ENCODE measurements at places on chromosomes 2 and 18.

DNA sequence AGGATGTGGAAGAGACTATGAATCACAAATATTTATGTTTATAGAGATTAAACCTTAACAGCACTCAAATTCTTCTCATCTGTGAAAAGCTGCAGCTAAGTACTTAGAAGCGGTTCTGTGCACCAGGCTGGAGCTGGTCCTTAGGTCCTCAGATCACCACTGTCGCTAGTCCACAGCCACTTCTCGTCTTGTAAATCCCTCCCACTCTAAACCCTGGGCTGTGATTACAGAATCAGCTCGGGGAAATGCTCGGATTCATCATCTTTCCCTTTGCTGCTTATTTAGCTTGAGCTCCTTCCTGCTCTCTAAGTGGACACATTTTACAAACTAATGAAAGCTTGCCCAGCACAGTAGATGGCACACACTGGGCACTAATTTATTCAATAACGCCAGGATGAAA, 61.7 kb downstream of the RNF152 start:
- DNase-seq, result no peak

- no peak for DNase-seq
These were observed 8.1 kb upstream of the BMP10 start for GRCh38 chr2:68879296-68879695.

DNA sequence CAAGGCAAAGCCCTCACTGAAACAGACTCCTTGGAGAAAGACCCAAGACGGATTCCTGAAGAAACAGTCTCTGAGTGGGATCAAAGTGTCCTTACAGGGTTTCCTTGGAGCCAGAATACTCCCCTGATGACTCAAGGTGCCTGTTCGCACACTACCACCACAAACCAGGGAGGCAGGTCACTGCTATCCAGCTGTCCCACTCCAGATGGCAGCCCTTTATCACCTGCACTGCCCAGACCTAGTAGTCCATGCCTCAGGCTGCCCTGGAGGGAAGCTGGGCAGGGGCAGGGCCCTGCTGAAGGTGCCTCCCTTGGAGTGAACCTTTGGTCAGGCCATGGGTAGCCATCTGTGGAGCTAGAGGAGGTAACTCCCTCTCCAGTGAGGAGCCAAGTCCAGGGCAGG, 34.1 kb downstream of the TRABD2A start:
- DNase-seq, result no peak

GRCh38 chr2:67393237-67393636, 3.9 kb upstream of the ETAA1 start:
- DNase-seq, result no peak

DNA sequence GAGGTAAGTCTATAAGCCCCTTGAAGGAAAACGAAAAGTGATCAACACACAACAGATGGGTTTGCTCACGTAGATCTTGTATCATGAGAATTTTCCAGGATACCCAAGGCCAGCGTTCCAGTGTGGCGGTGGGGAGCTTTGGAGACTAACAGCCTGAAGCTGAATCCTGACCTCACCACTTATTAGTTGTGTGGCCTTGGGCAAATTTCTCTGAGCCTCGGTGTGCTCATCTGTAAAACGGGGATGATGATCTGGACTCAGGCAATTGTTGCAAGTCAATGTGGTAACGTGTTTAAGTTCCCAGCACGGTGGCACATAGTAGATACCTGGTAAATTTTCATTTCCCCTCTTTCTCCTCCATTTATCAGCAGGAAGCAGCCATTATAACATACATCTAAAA, 68.3 kb downstream of the VWA3B start:
- no peak for DNase-seq

GRCh38 chr2:120224256-120224655, 1.1 kb upstream of the TMEM185B start:
- no peak for DNase-seq
